Activated naive CD4-positive, alpha-beta T cell treated with anti-CD3 and anti-CD28 coated beads, Interleukin-2, amount 50 U/mL, for 16 hours (primary cell): ENCODE measurements at places on chromosomes 2 and 18.
A peak's percentile ranks its signal among the peaks of the same experiment; 100 is the strongest.

- DNase-seq = no peak
Measured at GRCh38 chr2:197669077-197669476, 6.3 kb downstream of the RFTN2 start.

DNA sequence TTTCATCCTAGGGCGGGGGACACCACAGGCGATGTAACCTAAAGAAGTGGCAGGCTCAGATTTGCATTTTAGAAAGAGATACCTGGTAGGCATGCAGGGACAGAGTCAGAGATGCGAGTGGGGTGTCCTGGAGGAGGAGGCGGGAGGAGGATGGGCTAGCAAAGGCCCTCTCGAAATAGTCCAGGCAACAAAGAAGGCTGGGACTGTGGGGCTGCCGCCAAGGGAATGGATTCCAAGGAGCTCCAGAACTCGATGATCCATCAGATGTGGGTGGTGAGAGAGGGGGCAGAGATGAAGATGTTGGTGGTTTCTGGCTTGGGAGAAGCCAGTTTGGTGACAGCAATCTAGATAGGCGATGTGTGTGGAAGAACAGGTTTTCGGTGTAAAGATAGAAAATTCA lies 12.5 kb upstream of the INPP5D start:
- DNase-seq = no peak

DNA sequence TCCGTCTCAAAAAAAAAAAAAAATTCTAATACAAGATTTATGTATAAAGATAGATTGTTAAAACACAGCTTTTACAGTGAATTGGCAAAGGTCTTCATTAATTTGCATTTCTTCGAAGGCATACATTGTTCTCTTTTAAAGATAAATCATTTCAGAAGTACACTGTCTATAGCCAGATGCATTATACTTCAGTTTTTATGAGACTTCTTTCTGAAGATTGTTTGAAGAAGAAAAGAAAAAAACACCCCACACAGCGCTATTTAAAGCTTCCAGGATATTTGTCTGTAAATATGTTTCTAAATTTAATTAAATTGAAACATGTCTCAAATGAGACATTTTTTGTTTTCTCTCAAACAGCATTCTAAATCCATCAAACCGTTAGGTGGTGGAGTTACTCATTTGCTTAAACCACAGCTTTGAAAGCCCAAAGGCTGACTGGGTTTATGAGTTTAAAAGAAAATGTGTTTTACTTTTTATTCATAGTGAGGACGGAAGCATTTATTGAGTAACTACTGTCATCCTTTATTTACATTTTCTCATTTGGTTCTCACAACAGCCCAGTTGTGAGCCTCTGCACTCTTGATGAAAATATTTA lies 42.4 kb upstream of the C1GALT1C1L start:
- DNase-seq = no peak

DNA sequence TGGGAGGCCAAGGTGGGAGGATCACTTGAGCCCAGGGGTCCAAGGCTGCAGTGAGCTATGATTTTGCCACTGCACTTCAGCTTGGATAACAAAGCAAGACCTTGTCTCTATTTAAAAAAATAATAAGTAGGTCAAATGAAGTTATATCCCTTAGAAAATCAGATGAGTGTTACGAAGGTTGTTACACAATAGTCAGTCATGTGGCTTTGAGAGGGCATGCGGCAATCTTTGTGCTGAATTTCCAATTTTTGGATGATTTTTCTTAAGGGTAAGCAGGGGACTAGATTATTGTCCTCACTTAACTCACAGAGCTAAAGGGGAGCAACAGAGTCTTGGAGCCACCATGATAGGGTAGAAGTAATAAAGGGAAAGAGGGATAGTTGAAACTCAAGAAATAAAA lies 71.8 kb downstream of the B3GNT2 start:
- no peak for DNase-seq

GRCh38 chr2:134245340-134245984 lies 8.4 kb upstream of the MGAT5 start:
- DNase-seq = peak; percentile 75

- no peak for DNase-seq
Measured at GRCh38 chr18:69631281-69631680, 230.6 kb downstream of the DOK6 start.

DNA sequence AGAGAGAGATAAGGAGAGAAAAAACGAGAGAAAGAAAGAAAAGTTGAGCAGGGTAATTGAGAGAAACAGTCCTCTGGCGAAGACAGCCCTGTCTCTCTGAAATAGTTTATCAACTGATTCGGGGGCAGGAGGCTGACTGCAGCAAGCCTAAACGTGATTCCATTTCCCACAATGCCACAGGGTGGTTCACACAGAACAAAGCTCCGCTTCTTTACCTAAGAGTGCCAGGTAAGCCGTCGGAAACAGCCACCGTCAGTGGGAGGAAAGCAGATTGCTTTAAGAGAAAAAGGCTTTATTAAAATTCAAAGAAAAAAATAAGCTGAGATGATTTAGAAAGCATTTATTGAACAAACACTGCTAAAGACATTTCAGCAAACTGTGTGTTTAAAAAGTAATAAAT lies 271.4 kb upstream of the POU3F3 start:
- DNase-seq = no peak

GRCh38 chr2:174605687-174606086 lies 8.1 kb upstream of the WIPF1 start:
- DNase-seq = no peak

DNA sequence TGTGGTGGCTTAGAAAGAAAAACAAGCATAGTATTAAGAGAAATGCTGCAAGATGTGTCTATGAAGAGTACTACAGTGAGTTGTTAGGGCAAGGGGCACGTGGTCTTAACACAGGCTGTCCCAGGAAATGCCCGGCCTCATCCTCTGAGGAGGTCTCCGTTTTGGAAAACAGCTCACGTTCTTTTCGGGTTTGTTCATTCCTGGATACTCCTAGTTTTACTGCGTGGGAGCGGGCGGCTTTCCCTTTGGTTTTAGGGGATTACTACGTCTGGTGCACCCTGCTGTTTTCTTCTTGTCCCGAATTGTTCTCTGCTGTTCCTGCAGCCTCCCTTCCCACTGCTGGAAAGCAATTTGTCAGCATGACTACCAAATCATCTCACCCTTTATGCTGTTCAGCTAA lies 55.5 kb upstream of the RAB6D start:
- no peak for DNase-seq

GRCh38 chr2:134103196-134103595 lies 150.7 kb upstream of the MGAT5 start:
- no peak for DNase-seq

- DNase-seq = no peak
Measured at GRCh38 chr2:231318436-231318835, 77.1 kb upstream of the B3GNT7 start.

GRCh38 chr2:208982831-208983230 lies 441.0 kb upstream of the MAP2 start:
- DNase-seq = no peak
